ENCODE measurements at places on chromosomes 3 and 15. TPM values are rescaled to one million over a fixed set of nuclear protein-coding genes. Genes with fewer than 3 reads are reported as not detected.

Gene MUC13
- total RNA-seq: not detected

DNA sequence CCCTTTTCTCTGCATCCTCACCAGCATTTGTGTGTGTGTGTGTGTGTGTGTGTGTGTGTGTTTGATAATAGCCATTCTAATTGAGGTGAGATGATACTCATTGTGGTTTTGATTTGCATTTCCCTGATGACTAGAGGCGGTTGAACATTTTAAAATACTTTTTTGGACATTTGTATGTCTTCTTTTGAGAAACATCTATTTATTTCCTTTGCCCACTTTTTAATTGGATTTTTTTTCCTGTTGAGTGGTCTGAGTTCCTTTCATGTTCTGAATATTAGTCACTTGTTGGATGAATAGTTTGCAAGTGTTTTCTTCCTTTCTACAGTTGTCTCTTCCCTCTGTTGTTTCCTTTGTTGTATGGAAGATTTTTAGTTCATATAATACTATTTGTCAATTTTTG, 54.3 kb upstream of the THSD4 start:
- no peak for DNase-seq

DNA sequence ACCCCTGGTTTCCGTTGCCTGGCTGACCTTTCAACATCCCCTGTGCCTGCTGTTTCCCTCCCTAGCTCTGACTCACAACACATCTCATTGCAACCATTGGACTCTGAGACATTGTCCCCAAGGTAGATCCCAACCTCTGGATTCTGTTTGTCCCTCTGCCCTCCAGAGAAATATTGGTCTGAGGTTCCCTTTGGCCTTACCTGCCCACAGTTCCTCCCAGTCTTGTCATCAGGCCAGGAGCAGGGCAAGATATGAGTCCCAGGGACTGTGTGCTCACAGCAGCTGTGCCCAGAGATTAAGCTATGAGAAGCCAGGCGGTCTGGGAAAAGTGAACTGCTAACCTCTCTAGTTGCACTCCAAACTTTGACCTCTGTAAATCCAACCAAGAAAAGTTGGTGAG, 168.2 kb upstream of the NR2F2 start:
- no peak for DNase-seq

DNA sequence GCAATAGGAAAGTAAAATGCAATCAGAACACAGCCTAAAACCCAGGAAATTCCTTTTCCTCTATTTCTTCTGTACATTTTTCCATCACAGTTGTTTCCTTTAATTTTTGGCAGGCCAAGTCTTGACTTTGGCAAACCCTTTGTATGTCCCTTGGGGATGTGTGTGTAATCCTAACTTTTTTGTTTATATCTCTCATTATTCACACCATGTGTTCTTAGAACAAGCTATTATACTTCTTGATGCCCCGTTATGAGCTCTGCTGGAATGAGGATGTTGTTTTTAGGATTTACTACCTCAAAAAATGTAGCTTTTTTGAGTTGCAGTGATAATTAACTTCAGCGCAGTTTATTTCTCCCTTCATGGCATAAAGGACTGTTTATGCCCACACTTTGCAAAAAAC, 123.4 kb downstream of the ABI3BP start:
- no peak for DNase-seq

Measured in activated CD8-positive, alpha-beta T cell treated with anti-CD3 and anti-CD28 coated beads, Interleukin-2, amount 10 ng/mL, durations not matched to agents 7 days and 5 days (primary cell).